GM04503 (cell line): ENCODE measurements at places on chromosomes 4 and X.

GRCh38 chr4:20180509-20180908 is 71.2 kb upstream of the SLIT2 start:
- DNase-seq = no peak

- no peak for DNase-seq
Measured at GRCh38 chrX:136773648-136774047, 7.1 kb downstream of the ARHGEF6 start.

GRCh38 chrX:73214426-73215094 is at the start of gene NAP1L2:
NAP1L2 (minus strand) TSS chrX:73214851; CDS start chrX:73214492, 359 bp downstream.
- no peak for DNase-seq

DNA sequence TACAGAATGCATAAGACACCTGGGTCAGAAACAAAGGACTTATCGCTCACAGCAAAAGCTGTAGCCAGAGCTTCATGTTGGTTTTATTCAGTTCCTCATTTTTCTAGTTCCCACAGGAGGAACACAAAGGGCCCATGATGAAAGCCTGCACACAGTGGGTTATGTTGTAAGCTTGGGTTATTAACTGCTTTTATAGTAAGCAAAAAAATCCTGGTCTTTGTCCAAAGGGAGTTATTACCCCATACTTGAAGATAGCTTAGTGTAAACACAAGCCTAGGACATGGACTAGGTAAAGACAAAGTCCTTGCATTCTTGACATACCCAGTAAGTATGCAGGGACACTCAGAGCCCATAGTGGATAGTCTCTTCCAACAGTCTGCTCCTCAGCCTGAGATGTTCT is 11.7 kb downstream of the BBS12 start:
- peak; percentile 83 for DNase-seq

- DNase-seq = no peak
Measured at GRCh38 chrX:12301288-12301687, 163.0 kb downstream of the FRMPD4 start.

GRCh38 chr4:174658246-174658645 is 136.0 kb upstream of the HPGD start:
- no peak for DNase-seq

GRCh38 chrX:154381271-154381670 is 2.2 kb downstream of the EMD start:
- DNase-seq = no peak

DNA sequence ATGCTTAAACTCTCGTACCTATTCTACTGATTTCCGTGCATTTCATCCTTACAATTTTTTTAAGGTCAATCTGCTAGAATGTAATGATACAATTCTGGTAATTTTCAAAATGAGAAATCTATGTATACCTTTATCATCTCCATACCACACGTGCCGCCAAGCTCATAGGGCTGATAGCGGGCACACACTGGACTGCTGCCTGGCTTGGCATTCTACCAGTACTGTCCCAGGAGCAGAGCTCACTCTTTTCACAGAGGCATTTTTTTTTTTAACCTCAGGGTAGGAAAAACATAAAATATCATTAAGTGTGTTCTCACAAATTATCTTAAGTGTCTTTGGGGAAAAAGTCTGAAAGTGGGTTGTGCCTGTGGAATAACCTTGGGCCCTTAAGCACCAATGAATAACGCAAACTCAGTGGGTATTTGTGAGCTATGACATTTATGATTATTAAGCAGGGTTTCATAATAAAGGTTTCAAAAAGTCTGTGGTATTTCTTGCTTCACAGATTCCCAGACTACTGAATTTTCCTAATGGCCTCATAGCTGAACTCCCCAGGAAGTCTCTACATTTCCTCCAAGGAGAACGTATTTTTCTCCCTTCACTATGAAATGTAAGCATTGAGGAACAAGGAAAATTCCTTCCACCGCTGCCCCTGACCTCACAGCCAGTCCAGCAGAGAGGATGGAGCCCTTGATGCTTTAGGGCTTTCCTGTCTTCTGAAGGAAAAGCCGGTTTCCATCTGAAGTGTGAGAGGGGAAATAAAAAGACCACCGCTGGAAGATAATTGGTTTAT is 125.2 kb downstream of the ELOVL6 start:
- no peak for DNase-seq

DNA sequence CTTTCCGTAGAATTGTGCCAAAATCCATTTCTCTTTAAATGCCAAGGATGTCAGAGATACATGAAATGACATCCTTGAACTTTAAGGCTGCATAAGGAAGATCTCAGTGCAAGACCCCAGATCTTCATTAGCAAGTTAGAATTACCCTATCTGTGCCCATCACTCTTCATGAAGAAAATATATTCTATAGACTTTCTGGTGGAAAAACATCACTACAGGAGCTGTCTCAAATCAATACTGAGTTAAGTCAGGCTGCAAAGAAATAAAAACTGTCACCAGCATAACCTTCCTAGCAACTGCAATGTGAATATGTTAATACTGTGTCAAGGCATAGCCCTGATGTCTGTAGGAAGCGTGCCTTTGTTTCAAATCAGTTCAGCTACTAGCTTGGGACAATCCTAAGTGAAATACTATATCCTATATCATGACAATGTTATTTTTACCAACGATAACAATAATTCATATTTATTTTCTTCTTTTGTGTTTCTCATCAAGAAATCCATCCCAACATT is 173.3 kb downstream of the TBCK start:
- no peak for DNase-seq

- no peak for DNase-seq
Measured at GRCh38 chr4:121838136-121838535, 14.5 kb upstream of the CCNA2 start.

- DNase-seq = no peak
Measured at GRCh38 chrX:108167211-108167872, 75.8 kb downstream of the ATG4A start.

DNA sequence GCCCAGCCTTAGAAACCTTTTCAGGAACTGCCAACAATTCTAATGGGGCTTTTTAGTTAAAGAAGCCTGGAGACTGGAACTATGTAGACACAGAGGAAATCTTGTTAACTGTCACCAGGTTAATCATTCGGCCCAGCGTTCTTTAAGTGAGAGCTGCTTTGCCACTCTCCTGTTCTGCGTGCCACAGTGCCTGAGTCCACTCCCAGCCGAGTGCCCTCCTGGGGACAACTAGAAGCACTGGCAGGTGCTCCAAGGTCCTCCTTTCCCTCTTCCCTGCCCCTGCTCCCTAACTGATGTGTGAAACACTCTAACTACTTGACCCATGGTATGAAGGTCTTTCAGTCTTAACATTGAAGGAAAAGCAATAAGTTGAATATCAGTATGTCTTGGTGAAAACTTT is 151.2 kb upstream of the TLL1 start:
- no peak for DNase-seq

DNA sequence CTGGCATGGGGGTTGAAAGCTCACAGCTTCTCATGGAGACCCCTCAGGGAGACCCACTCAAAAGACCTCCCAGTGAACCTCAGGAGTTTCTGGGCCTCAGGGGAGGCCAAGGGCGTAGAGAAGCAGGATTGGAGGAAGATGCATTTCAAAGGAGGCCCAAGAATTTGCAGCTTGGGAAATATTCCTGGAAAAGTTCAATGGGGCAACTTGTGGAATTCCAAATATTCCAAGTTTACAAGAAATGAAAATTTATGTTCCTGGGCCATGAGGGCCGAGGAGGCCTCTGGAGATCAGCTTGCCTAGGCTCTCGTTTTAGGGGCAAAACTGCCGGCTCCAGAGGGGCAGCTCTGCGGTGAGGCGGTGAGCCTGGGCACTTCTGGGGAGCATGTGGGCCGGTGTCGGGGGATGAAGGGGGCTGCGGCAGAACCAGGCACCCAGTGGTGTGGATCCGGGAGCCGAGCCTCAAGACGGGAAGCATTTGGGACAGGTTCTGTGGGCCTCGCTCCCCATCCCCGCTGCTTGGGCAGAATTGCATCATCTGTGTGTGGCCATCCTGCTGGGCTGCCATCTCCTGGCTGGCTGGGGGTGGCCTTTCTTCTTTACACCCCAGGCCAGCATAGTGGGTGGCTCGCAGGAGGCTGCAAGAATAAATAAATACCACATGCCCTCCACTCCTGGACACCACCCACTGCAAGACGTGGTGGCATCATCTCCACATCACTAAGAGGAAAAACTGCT is 54.6 kb upstream of the GPR78 start:
- DNase-seq = no peak

- DNase-seq = no peak
Measured at GRCh38 chrX:134641346-134641745, 16.9 kb downstream of the PLAC1 start.

- DNase-seq = no peak
Measured at GRCh38 chr4:58658701-58659100, 1548.5 kb upstream of the IGFBP7 start.

DNA sequence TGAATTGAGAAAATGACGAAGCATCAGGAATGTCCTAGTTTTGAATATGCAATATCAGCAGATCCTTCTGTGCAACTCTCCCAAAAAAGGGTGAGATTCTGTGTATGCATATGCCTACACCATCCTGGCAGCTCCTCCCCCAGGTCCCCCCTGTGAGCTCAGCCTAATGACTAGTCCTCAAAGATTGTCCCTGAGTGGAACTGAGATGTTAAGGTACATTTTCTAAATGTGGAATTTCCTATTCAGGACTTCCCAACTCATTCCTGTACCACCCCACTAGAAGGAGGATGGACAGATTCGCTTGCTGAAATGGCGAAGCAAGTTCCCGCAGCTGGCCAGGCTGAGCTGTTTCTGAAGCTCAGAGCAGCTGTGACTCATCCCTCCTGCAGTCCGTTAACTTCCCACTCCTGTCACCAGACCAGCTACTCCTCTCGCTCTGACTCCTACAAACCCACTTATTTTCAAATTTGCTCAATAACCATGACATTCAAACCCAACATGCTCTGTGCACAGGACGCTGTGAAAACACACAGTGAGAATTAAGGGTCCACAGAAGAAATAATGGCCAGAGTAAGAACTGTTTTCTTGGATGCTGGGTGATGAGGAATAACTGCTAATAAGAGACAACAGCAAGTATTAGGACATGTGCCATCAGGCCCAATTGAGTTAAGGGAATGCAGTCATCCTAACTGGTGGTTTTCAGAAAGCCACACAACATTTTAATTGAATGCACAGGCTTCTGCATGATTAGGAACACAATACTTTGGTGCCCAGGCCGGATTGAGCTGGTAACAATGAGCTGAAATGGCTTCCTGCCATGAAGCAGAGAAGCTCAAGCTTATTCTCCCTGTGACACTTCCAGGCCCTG is 40.0 kb upstream of the IRF2 start:
- DNase-seq = peak; percentile 60
